ENCODE measurements at places on chromosomes 7 and 10.

DNA sequence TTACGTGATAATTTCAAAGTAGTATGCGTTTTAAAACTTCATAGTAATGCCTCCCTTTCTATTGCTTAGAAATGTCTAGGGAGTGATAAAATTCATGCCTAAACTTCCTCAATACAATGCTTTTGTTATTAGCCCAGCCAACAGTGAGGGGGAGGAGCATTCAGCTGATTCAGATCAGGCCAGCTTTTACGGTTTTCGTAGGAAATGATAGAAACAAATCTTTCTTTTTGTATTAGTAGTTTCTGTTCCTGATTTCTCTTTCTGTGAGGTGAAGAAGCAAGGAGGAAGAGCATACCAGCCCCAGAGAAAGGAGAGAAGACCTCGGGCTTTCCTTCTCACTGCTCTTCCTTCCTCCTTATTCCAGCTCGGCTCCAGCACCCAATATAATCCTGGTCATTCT, 35.2 kb upstream of the ITPRID1 start:
- no peak for DNase-seq

DNA sequence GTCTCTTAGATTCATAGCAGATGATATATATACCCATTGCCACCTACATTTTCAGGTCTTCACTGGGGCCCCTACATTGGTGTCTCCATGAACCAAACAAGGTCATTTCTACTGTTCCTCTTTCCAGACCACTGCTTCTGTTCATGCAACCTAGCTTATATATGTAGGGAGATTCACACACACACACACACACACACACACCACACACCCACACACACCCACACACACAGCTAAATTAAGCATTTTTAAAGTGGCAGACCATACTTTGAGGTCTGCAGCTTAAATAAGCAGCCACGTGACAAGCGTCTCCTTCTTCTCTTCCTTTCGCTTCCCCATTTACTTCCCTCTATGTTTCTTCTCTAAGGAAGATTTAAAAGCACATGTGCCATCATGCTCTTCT, 70.0 kb upstream of the CC2D2B start:
- no peak for DNase-seq

- DNase-seq, result peak; percentile 86
These were observed 12.1 kb downstream of the PDZD7 start for GRCh38 chr10:101018600-101019439.

DNA sequence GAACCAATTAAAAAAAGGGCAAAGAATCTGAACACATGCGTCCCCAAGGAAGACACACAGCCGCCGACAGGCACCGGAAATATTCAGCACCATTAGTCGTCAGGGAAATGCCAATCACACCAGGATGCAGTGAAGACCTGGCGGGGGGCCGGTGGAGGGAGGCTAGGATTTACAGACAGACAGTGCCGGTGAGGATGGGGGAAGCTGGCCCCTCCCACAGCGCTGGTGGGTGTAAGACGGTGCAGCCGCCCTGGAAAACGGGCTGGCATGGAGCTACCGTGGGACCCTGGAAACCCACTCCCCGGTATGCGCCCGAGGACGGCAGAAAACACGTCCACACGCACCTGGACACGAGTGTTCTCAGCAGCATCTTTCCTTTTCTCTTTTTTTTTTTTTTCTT, 4.8 kb upstream of the ADAP1 start:
- no peak for DNase-seq

- DNase-seq, result no peak
These were observed 53.2 kb downstream of the BPGM start for GRCh38 chr7:134699899-134700298.

GRCh38 chr7:531777-532176, 12.1 kb upstream of the PDGFA start:
- no peak for DNase-seq

DNA sequence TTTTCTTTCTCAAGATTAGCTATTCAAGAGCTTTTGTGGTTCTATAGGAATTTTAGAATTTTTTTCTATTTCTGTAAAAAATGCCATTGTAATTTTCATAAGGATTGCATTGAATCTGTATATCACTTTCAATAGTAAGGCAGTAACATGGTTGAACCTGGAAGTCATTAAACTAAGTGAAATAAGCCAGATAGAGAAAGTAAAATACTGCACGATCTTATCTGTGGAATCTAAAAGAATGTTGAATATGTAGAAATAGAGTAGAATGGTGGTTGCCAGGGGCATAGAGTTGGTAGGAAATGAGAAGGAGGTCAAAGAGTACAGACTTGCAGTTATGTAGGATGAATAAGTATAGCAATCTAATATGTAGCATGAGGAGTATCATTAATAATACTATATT, 1073.5 kb upstream of the LRRN3 start:
- DNase-seq, result no peak

DNA sequence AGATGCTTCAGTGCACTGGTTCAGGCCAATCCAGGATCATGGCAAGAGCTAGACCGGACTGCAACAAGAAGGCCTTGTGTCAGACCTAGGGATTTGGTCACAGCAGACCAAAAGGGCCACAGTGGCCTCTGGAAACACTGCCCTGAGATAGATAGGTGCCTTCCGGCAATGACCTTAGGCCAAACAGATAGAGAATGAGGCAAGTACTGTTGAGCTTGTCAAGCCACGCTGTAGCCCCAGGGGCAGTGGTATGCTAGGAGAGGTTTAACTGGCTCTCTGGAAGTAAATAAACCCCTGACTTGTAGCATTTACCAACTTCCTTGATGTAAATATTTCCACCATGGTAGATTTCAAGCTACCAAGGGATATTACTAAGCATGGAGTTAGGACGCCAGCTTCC, 197.5 kb downstream of the GRID1 start:
- DNase-seq, result no peak

DNA sequence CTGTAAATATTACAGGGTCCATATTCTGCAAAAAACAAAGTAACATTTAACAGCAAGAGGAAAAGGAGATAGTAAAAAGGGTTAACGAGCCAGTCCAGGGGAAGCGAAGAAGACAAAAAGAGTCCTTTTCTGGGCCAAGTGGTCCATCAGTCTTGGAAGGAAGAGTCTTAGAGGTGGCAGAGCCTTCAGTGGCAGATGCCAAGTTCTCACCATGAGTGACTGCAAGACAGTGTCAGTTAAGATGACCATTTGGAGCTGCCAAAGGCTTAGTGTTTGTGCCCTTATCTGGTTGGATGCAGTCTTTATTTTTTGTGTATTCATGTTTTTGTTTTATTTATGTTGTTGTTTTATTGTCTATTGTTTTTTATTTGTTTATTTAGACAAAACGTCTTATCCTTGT, 125.7 kb upstream of the LANCL2 start:
- DNase-seq, result no peak

DNA sequence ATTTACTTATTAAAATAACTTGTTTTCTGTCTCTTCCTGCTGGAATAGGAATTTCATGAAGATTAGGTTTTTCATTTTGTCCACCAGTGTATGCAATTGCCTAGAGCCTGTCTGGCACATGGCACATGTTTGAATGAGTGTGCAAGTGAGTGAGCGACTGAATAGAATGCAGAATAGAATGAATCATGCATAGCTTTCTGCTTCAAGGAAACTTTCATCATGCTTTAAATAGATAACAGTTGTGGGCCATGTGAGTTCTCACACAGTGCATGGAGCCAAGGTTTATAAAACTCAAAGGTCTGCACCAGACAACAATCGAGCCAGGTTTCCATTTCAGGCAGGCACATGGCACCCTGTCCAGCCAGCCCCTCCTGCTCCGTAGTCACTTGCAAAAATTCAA, 74.2 kb upstream of the HECW1 start:
- no peak for DNase-seq

- DNase-seq, result no peak
These were observed 1381.1 kb upstream of the LRRTM3 start for GRCh38 chr10:65544756-65545155.

GRCh38 chr10:15460661-15461060, 89.6 kb upstream of the FAM171A1 start:
- DNase-seq, result no peak

DNA sequence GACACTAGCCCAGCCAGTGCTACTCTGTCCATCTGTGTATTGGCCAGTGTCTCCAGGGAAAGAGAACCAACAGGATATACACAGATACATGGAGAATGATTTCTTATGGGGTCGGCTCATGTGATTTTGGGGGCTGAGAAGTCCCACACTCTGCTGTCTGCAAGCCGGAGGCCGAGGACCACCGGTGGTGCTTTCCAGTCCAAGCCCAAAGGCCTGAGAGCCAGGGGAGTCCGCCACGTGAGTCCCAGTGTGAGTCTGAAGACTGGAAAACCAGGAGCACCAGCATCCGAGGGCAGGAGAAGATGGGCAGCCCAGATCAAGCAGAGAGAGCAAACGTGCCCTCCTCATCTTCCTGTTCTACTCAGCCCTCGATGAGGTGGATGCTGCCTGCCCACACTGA, 71.5 kb downstream of the C10orf143 start:
- DNase-seq, result no peak

DNA sequence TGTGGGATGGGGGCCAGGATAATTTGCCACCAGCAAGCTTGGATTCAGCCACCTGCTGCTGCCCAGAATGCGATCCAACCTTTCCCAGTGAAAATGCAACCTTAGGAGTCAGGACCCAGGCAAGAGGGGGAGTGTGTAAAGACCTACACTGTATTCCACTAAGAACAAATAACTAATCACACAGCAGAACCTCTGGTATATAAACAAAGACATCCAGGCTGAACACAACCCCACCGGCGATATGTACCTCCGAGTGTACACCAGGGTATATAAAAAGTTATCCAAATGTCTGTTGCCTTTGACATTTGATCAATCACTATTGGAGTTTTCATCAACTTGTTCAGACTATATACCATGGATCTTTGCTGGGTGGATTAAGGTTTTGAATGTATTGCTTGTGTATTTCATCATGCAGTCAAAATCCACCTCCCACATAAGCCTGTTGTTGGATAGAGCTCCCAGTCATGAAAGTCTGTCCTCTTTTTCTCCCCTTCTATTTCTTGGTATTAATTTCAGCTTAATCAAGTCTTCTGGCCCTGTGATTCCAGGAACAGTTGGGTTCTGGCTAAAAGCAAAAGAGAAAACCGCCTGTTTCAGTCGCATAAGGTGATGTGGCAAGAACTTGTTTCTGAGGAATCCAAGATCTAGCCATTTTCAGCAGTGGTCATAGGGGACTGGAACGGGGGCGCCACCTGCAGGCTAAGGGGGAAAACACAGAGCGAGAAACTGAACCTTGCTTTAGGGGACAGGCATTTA, 290.7 kb downstream of the CCDC3 start:
- DNase-seq, result peak; percentile 70

DNA sequence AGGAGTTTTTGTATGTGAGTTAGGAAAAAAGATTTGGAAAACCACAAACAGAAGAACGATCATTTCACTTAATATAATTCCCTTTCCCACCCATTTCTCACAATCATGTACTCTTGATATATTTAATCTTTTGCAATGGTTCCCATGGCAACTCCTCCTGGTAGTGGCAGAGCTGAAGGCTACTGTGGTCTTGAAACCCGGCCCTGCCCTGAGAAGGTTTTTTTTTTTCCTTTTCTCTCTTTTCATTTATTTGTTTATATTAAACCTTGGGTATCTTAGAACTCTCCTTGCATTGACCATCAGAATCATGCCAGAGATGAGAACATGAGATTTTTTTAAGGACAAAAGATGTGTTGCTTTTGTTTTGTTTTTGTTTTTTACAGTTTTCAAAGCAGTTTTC, 566.1 kb upstream of the NRP1 start:
- no peak for DNase-seq

- DNase-seq, result no peak
These were observed 138.5 kb upstream of the AOAH start for GRCh38 chr7:36862771-36863261.

- DNase-seq, result no peak
These were observed 478.2 kb upstream of the LRRN3 start for GRCh38 chr7:110612680-110613079.

DNA sequence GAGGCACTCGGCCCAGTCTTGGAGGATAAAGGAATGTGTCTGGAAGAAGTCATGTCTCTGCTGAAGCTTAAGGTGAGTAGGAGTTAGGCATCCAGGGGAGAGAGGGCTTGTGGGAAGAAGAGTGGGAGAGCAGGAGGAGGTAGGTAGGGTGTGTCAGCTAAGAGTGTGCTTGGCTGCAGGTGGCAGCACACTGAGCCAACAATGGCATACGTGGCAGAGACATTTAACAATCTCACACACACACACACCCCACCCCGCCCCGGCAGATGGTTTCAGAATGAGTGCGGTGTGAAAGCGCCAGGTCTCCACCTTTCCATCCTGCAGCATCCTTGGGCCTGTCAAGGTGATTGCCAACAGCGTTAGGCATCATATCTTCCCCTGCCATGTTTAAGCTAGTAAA, 11.2 kb upstream of the ARPC1A start:
- no peak for DNase-seq

DNA sequence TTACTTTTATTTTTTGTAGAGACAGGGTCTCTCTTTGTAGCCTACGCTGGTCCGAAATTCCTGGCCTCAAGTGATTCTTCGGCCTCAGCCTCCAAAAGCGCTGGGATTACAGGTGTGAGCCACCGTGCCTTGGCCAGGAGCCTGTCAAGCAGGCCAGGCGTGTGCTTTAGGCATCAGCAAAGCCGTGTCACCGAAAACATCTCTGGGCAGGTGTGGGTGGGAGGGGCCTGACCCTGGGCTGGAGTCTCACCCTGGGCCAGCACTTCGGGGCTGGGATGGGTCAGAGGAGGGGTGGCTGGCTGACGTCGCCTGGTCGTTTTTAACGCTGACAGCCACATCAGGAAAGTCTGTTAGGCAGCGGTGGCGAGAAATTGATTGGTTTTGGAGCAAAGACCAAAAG, 80.9 kb downstream of the UNCX start:
- no peak for DNase-seq

DNA sequence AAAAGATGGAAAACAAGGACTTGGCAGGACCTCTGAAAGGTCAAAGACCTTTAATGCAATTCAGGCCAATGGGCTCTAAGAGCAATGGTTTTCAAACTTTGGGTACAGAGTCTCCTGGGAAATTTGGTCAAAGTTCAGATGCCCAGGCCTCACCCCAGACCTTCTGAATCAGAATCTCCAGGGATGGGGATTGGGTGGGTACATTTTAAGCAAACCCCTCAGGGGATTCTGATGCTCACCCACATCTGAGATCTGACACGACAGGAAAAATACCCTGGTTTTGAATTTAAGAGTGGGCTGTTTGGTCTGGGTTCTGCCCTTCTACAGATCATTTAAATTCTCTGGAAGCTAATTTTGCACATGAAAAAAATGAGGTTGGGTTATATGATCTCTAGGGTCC, 214.8 kb upstream of the PLXNA4 start:
- no peak for DNase-seq

DNA sequence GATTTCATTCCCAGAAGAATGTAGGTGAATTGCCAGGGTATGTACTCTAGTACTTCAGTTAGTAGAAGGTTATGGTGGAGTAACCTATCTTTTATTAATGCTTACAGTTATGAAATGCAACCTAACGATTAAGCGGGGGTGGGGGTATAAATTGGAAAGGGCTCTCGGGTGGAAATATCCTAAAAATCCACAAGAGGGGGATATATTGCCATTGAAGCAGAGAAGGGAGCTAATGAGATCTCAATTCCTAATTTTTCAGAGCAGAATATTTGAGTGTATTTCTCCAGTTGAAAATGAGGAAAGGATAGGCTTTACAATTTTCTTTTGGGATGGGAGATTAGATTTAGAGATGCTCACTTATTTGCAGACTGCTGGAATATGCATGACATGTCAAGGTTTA, 90.8 kb downstream of the DNAJB9 start:
- DNase-seq, result peak; percentile 35
